ENCODE measurements at places on chromosomes 12 and 14.

DNA sequence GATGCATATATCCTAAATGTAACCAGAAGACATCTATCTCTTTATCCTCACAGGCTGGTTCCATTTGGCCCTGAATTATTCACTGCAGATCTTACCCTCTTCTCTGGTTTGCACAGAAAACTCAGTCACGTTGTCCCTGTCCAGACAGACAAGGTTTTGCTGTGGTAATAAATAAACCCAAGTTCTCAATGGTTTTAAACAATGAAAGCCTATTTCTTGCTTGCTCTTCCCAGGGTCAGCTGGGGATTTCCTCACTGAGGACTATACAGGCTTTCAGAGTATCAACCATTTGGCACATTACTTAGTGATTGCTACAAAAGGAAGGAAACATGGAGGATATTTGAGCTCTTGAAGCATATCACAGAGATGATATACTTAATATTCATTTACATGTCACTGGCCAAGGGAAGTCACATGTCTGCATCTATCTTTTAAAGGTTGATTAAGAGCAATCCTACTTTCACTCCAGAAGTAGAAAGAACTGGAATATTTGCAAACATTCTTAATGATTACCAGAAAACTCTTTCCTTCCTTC lies 24.4 kb upstream of the E2F7 start:
- no peak for DNase-seq

- DNase-seq: no peak
Measured at GRCh38 chr14:72559669-72560255, 334.1 kb downstream of the DPF3 start.

DNA sequence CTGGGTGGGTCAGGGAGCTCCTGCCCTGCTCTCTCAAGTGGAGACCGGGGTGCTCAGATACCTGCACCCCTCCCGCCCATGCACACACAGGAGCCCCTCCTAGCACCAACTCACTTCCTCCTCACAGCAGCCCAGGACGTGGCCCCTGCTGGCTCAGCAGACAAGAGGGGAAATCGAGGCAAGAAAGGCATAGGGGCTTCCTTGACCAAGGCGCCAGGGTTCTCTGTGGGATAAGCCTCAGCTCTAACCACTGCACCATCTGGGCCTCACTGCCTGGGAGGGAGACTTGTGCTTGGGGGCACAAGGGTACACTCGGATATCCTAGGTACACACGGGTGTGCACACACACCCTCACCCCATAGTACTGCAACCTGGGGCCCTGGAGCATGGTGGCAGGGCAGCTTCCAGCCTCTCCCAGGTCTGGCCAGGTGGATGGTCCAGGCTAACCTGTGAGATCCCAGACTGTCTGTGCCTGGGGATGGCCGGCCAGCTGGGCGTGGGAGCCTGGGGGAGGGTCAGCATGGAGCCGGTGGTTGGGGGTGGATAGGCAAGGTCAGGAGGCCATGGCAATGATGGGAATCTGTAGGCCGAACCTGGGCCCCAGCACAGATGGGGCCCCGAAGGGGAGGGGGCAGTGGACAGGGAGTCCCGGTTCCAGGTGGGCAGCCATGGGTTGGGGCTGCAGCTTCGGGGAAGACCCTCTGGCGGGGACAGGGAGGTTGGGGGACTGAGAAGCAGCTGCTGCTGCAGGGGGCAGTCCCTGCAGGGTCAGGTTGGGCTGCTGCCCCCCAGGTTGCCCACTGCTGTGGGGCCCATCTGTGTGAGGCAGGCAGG lies 312.4 kb downstream of the TMEM121 start:
- no peak for DNase-seq

GRCh38 chr14:54114941-54115340 lies 158.3 kb upstream of the BMP4 start:
- no peak for DNase-seq

GRCh38 chr14:63713764-63714163 lies 14.1 kb downstream of the SGPP1 start:
- no peak for DNase-seq

DNA sequence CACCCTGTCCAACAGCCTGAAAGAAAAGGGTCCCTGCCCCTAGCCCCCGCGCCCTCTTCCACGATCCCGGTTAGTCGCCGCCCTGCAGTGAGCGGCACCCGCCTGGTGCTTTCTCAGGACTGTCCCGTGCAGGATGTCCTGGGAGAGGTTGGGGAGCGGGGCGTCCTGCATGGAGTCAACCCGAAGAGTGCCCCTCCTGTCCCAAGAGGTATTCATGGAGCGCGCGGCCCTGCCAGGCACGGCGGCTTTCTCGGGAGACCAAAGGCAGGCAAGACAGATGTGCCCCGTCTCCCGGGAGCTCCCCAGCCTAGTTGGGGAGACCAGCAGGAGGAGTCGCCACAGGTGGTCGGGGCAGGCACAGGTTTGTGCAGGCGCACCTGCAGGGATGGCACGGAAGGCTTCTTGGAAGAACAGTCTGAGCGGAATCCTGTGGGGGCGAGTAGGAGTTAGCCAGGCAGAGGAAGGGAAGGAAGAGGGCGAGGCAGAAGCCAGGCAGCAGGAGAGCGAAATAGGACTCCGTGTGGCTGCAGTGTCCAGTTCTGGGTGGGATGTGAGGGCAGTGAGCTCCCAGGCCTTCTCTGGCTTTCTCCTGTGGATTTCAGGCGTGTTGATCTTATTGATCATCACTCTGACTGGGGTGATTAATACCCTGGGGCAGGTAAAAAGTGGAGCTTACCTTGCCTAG lies 723 bp downstream of the SIVA1 start:
- DNase-seq: peak; percentile 22

- no peak for DNase-seq
Measured at GRCh38 chr12:92945659-92946220, 16.6 kb upstream of the EEA1 start.

DNA sequence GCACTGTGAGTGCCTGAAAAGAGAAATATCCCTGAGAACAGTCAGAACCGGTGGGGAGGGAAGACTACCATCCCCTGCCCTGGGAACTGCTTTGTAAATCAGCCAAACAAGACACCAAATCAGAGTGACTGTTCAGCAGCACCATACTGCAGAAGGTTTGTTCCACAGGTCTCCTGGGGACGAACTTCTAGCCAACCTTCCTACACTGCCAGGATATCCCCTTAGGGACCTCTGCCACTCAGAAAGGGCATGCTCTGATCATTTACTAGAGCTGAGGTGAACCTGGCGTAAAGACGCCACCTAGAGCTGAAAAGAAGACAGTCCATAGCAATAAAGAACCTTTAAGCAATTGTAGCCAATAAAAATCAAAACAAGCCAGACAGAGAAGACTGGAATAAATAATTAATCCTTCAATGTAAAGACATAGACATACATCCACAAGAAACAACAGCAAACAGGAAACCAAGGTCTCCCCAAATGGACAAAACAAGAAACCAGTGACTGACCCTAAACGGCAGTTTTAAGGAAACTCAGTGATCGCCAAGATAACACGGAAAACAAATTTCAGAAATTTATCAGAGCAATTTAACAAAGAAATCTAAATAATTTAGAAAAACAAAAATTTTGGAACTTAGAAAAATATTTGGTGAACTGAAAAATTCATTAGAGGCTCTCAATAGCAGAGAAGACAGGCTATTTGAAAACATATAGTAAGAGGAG lies 228.1 kb upstream of the AMIGO2 start:
- peak; percentile 65 for DNase-seq

DNA sequence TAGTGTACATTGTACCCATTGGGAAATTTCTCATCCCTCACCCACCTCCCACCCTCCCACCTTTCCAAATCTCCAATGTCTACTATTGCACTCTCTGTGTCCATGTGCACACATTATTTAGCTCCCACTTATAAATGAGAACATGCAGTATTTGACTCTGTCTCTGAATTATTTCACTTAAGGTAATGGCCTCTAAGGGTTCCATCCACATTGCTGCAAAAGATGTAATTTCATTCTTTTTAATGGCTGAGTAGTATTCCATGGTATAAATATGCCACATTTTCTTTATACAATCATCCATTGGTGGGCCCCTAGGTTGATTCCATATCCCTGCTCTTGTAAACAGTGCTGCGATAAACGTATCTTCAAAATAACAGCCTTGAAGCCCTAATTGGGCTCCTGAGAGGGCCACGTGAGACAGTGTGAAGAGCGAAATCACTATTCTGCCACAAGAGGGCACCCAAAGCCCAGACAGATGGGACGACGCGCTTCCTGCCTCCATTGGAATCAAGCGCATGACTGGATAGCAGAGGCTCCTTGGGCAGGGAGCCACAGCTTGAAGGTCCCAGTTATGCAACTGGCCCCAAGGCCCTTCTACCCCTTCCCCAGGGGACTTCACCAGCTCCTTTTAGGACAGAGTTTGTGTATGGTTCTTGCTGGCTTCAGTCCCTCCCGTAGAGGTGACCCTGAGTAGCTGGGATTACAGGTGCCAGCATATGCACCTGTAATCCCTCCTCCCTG lies 21.3 kb upstream of the CD27 start:
- peak; percentile 83 for DNase-seq

- DNase-seq: no peak
Measured at GRCh38 chr12:65296508-65297265, 18.2 kb downstream of the MSRB3 start.

DNA sequence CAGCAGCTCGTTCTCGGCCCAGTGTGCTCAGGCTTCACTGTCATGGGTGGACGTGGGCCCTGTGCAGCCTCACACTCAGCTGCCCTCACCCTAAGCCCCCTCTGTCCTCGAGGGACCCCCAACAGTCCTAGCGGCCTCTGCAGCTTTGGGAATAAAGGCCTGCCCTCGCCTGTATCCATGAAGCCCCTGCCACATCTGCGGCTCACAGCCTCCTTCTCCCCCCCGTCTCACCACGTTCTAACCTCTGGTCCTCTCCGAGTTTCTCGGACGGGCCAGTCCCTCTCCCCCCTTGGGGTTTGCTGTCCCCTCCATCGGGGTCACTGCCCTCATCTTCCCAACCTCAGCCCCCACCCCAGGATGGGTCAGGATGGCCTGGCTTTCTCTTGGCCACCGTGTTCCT lies 30.2 kb upstream of the GALNT9 start:
- DNase-seq: no peak

GRCh38 chr12:64933791-64934190 lies 109.3 kb downstream of the TBC1D30 start:
- DNase-seq: no peak

DNA sequence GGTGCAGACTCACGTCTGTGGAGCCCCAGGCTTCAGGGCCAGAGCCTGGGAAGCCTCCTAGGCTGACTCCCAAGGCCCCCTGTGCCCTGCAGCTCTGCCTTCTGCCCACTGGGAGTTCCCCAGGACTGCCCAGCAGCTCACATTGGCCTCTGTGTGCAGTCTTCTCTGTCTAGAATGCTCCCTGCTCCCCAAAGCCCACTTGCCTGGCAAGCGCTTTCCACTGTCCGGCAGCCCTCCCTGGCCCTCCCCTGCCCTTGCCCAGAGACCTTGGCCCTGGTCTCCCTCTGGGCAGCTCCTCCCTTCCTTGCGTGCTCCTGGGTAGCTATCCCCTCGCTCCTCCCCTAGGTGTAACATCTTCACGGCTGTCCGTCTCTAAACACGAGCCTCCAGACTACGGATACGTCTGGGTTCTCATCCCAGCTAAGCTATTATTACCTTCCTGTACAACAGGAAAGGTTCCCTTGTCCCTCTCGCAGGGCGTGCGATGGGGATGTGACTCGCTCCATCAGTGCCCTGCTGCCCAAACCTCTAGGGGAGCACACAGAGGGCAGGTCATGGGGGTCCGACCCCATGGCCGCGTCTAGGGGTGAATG lies 325.5 kb upstream of the RTL1 start:
- no peak for DNase-seq

DNA sequence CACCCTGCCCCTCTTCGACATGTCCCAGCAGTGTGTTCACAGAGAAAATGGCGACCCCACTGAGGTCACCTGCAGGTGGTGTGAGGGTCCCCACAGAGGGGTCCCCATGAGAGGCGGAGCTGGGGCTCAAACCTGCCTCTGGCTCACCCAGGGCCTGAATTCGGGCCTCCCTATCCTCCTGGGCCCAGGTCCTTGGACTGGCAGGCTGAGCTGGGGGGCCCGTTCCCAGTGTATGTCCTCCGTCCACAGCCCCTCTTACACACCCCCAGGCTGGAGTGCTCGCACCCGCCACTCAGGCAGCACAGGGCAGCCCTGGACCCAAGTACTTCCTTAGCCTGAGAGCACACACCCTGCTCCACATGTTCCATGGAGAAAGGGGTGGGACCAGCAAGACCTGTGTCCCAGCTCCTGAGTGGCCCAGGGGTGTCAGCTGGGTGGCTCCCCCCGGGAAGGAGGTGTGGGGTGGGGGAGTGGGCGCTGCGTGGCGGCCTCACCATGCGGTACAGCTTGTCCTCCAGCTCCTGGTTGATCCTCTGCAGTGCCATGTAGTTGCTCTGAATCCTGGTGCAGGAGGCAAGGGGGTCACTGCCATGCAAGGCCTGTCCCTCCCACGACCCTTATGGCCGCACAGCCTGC lies 42.6 kb downstream of the BEGAIN start:
- no peak for DNase-seq

DNA sequence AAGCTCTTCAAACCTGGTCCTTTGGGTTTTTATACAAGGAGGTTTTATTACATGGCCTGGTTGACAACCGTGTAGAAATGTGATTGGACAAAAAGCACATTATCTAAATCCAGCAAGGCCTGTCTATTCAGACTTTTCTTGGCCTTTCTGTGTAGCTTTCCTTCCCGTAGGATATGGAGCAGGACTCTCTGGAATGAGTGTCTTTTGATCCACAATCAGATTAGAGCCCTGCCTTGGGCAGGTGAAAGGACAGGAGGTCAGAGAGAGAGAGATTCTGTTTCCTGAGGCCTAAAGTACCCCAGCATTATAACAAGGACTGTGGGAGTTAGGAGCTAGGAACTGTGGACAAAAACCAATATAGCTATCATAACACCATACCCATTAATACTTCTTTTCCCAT lies 375.5 kb upstream of the RGS6 start:
- no peak for DNase-seq

DNA sequence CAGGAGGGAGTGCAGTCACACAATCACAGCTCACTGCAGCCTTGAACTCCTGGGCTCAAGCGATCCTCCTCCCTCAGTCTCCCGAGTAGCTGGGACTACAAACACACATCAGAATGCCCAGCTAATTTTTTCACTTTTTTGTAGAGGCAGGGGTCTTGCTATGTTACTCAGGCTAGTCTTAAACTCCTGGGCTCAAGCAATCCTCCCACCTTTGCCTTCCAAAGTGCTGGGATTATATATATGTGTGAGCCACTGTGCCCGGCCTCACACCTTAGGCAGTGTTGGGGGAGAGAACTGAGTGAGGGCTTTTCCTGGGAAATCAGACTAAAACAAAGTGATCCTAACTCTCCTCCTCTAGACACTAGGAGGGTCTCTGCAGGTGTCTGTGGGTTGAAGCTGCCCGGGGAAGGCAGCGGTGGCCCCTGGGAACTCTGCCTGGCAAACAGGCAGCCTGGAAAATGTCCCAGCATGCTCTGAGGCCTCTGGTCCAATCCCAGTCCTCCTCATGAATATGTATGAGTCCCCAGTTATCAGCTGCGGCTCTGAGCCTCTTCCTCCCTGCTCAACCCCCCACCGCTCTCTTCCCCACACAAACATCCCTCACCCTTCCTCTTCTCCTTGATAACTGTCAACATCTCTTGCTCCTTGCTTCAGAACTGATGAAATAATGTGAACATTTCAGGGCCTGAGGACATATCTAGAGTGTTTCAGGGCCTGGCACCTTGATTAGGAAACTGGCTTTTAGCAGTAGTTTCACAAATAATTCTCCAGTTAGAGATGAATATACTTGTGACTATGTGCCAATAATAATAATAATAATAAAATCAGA lies 7.9 kb upstream of the NAA25 start:
- DNase-seq: no peak
